ENCODE measurements at places on chromosomes 16 and 17. TPM values are rescaled to one million over a fixed set of nuclear protein-coding genes. Genes with fewer than 3 reads are reported as not detected.

GRCh38 chr17:57957120-57957850 is 2.1 kb upstream of the CUEDC1 start:
- no peak overlapping the region for H3K27ac ChIP-seq
- no peak for DNase-seq
- peaks cover 29% of the 10 kb centered on the region for H3K4me1 ChIP-seq

- H3K4me1 ChIP-seq = no peaks in the 10 kb centered on the region
- H3K4me3 ChIP-seq = no peak overlapping the region
- DNase-seq = no peak
- no peaks in the 10 kb centered on the region for H3K36me3 ChIP-seq
Observed at GRCh38 chr16:53529513-53529912, 26.5 kb upstream of the AKTIP start.

DNA sequence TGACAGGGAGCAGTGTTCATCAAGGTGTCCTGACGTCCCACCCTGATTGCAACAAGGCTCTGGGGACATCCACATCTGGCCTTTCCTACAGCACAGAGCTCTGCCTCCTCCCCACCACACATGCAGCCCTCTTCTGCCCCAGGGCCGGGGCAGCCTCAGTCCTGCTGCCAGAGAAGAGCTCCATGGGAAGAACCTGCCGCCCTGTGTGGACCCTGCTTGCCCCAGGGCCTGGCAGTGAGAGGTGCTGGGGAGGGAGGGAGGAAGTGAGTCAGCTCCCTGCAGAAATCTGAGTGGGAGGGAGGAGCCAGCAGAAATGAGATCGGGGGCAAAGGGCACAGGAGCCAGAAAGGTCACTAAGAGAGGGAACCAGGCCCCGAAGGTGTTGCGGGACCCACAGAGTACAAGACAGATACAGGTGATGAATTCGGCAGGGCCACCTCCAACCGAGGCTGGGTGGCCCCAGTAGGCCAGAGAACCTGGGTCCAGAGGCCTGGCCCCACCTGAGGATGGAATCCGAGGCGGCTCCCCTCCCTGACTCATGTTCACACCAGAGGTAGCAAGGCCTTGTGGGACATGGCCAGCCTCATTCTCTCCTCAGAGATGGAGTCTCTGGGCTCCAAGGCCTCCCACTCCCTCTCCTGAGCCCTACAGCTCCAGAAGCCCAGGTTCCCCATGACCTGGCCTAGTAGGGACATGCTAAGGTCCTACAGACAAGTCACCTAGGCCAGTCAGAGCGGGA is 24.8 kb downstream of the MYO18A start:
- H3K36me3 ChIP-seq = no peaks in the 10 kb centered on the region
- peak; percentile 79 for DNase-seq
- H3K4me3 ChIP-seq = no peak overlapping the region
- H3K27me3 ChIP-seq = no peaks in the 10 kb centered on the region

DNA sequence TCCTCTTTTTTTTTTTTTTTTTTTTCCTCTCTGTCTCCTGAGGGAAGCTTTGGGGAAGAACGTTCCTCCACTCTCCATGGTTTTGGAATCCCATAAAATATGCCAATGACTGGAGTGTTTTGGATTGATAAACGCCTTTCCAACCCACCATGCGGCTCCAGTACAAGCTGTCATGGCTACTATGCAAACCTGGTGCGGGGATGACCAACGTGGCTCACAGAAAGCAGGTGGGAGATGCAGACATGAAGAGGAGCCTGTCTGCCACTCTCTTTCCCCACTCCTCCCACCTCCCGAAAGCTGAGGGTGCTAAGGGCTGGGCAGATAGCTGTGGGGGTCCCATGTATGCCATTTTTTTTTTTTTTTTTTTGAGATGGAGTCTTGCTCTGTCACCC is 69.9 kb upstream of the SEC14L1 start:
- no peaks in the 10 kb centered on the region for H3K36me3 ChIP-seq
- no peak overlapping the region for H3K27ac ChIP-seq
- no peak for DNase-seq

DNA sequence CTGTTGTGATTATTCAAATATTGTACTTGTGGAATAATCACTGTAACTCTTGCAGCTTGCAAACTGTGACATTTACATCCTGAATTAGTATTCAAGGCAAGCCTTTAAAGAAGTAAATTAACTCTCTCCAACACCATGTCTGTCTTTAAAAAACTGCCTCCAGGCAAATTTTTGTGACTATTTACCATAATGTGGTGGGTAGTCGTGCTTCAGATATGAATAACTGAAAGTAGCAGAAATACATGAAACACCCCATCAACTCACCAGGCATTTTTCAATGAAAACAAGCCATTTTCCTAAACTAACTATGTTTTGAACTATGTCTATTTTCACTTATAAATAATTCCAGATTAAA is 217.4 kb upstream of the PSMD7 start:
- no peak overlapping the region for H3K4me3 ChIP-seq
- peaks cover 6% of the 10 kb centered on the region for H3K4me1 ChIP-seq
- H3K27ac ChIP-seq = no peak overlapping the region
- no peaks in the 10 kb centered on the region for H3K27me3 ChIP-seq
- no peaks in the 10 kb centered on the region for H3K36me3 ChIP-seq

DNA sequence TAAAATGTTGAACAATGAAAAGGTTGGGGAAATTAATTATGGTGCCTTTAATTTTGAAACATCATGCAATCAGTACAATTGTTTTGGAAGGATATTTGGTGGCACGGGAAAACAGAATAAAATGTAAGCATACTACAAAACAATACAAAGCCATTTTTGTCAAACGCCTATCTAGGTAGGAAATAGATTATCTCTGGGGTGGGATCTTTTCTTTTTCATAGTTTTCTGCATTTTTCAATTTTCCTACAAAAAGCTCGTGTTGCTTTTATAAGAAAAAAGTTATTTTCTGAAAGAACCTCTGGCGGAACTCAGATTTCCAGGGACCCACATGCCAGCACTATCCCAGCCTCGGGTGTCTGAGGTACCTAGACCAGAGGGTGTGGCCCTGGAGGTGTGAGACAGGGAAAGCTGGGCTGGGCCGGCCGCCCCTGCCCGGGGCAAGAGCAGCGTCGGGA is 961 bp upstream of the MAP3K3 start:
- H3K27ac ChIP-seq = peak overlapping the region; percentile 81
- H3K4me1 ChIP-seq = peaks cover 23% of the 10 kb centered on the region
- H3K36me3 ChIP-seq = no peaks in the 10 kb centered on the region
- peak overlapping the region; percentile 45 for H3K4me3 ChIP-seq
- no peak for DNase-seq

ABCA10 gene
- 7.3 TPM for total RNA-seq
